NCI-H146 (cell line): ENCODE measurements at places on chromosomes 4 and X.
A peak's percentile ranks its signal among the peaks of the same experiment; 100 is the strongest.

- no peak for DNase-seq
These were observed 1.4 kb upstream of the ATP8A1 start for GRCh38 chr4:42658261-42658660.

- no peak for DNase-seq
These were observed 475.7 kb upstream of the SLIT2 start for GRCh38 chr4:19776021-19776459.

DNA sequence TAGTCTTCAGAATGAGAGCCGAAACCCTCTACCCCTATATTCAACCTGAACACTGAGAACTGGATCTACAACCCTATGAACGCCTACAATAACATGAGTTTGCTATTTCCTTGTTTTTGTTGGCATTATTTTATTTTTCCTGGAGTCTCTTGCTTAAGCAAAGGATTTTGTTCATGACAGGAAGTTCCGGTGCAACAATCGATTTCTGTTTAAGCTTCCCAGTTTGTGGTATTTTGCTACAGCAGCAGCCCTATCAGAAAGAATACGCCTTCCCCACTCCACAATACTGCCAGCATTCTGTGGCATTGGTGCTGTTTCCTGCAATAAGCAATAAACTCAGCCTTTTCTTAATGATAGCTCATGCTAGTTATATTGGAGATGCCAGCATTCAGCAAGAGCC lies 60.9 kb downstream of the NPY5R start:
- no peak for DNase-seq

GRCh38 chr4:37628977-37629609 lies 57.1 kb downstream of the RELL1 start:
- no peak for DNase-seq

DNA sequence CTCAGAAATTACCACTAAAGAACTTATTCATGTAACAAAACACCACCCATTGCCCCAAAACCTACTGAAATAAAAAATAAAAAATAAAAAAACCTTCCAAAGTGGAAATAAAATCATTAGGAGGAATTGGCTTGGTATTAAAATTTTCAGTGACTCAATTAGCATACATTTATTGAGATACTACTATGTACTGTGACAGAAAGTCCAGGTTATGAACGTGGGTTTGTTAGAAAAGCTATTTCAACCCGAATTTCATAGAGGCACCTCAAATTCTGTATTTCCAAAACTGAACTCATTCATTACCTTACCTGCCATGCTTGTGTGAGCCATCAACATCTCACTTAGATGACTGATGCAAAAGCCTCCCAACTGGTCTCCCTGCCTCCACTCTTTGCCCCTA lies 16.8 kb downstream of the KLHL5 start:
- DNase-seq, result no peak

DNA sequence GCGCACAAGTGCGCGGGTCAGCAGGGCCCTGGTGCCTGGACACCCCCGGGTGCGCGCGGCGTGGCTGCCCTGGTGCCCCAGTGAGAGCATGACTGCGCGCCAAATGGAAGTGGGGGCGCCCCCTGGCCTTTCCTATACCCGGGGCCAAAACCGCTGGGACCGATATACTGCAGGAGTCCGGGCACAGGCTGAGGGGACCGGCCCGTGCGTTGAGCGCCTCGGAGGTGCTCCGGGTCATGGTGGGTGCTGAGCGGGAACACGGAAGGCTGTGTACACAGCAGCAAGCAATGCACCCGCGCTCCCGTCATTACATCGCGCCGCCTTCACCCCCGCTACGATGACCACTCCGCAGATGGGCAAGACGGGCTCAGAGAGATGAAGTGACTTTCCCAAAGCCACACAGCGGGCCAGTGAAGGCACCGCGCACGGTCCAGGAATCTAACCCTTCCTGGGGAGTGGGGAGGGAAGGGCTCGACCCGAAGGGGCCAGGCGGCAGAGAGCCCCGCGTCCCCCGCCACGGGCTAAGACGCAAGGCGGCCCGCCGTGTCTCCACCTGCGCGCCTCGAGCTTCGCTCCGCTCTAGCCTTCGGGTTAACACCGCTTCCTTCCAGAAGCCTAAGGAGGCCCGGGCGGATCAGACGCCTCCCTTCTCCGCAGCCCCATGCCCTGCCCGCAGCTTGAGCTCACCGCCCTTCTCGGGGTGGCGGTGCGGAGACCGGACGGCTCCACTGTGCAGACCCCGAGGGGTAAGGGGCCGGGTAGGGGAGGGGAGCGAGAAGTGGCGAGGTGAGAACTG lies 11.3 kb downstream of the HMX1 start:
- DNase-seq, result no peak

DNA sequence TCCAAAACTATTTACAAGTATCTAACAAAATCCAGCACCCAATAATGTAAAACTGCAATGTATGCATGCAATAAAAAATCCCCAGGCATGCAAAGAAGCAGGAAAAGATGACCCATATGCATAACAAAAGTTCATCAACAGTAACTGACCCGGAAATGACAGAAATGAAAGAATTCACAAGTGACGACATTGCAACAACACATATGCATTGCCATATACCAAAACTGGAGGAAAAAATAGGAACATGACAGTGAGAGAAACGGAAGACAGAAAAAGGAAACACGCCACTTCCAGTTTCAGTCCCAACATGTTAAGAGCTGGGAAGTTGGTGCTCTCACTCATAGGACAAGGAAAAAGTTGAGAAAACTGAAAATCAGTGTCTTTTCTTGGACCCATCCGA lies 154.6 kb downstream of the EVC2 start:
- DNase-seq, result no peak

- DNase-seq, result no peak
These were observed 67.7 kb upstream of the HS3ST1 start for GRCh38 chr4:11496351-11496829.

DNA sequence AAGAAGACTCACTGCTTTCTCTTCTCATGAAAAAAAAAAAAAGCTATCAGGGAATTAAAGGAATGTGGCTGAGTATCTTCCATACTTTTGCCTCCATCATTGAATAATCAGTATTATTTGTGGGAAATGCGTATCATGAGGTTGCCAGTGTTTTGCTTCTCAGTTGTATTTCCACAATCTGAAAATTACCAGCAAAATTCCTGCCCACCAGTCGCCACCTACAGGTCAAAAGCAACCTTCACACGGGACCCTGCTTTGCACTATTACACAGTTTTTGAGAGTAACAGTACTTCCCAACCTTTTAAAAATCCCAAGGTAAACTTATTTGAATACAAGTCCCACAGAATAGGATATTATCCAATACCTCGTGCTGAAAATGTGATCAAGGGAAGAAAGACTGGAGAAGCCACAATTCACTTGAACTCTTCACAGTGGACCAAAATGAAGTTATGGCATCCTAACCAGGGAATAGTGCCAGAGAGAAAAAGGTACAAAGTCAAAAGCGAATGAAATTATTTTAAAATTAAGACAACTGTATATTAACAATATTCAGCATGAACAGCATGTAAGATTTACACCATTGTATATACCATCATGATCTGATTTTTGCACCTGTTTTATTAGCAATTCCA lies 30.4 kb downstream of the PGRMC1 start:
- DNase-seq, result peak; percentile 0

- DNase-seq, result no peak
These were observed 6.9 kb upstream of the PARM1 start for GRCh38 chr4:74926007-74926406.

- DNase-seq, result no peak
These were observed 232.6 kb upstream of the BOD1L1 start for GRCh38 chr4:13860126-13860525.

- no peak for DNase-seq
These were observed 106.0 kb upstream of the NAP1L5 start for GRCh38 chr4:88803600-88804096.

DNA sequence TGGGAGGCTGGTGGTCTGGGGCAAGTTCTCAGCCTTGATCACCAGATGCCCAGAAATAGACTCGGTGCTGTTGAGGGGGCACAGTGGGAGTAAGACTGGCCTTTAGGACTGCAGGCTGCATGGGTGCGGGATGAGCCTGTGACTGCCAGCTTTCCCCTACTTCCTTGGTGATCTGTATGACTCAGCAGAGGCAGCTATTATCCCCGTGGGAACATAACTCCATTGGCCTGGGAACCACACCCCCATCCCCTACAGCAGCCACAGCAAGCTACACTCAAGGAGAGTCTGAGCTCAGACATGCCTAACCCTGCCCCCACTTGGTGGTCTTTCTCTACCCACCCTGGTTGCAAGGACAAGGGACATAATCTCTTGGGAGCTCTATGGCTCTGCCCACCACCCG lies 20.6 kb downstream of the CLIC2 start:
- DNase-seq, result no peak

DNA sequence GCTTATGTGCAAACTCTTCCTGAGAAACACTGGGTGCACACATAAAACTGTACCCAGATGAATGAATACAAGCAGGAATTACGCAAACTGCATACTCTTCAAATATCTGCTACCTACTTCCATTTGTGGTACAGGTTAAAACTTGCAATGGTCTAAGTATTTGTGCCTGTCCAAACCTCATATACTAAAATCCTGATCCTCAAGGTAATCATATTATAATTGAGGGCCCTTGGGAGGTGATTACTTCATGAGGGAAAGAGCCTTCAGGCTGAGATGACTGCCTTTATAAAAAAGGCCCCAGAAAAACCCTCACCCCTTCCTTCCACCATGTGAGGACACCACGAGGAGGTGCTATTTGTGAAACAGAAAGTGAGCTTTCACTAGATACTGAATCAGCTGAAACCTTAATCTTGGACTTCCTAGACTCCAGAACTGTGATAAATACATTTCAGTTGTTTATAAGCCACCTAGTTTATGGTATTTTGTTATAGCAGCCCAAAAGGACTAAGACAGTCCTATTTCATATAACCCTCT lies 1977.2 kb downstream of the PCDH7 start:
- no peak for DNase-seq

GRCh38 chrX:30812326-30812725 lies 76.7 kb downstream of the TAB3 start:
- DNase-seq, result no peak

- no peak for DNase-seq
These were observed 55.4 kb downstream of the TRIM2 start for GRCh38 chr4:153259661-153260060.

- DNase-seq, result no peak
These were observed 57.4 kb downstream of the PJA1 start for GRCh38 chrX:69107747-69108401.

GRCh38 chrX:123274796-123275195 lies 90.7 kb downstream of the GRIA3 start:
- DNase-seq, result no peak

DNA sequence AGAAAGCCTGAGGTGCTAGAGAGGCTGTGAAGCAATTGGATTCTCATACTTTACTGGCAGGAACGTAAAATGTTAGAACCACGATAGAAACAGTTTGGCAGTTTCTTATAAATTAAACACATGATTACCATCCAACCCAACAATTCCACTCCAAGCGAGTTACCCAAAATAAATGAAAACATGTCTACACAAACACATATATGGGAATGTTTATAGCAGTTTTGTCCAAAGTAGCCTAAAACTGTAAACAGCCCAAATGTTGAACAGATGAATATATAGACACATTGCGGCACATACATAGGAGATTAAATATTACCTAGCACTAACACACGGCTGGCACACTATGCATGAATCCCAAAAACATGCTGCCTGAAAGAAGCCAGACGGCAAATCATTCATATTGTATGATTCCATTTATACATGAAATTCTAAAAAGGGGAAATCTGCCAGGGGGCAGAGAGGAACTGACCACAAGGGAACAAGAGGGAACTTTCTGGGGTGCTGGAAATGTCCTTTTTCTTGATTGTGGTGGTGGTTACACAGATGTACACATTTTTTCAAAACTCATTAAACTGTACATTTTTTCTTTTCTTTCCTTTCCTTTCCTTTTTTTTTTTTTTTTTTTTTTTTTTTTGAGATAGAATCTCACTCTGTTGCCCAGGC lies 50.4 kb upstream of the SLC25A4 start:
- no peak for DNase-seq

- DNase-seq, result no peak
These were observed 88.6 kb downstream of the IRF2 start for GRCh38 chr4:184385705-184386141.
